Activated T-helper 1 cell treated with Interleukin-2 at 50 U/mL for 16 hours (primary cell): ENCODE measurements at places on chromosomes 7 and 10.

DNA sequence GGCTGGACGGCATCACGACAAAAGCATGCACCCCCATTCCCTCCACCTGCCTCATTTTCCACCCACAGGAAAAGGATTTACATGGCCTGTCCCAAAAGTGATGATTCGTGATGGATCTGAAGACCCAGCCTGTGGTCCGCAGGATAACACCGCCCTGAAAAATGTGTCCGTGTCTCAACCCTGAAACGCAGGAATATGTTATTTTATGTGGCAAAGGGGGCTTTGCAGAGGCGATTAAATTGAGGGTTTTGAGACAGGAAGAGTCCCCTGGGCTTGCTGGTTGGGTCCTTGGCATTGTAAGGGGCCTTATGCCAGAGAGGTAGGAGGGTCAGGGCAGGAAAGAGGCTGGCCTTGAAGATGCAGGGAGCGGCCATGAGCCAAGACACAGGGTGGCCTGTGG lies 80.2 kb upstream of the PPP2R2D start:
- no peak for DNase-seq

DNA sequence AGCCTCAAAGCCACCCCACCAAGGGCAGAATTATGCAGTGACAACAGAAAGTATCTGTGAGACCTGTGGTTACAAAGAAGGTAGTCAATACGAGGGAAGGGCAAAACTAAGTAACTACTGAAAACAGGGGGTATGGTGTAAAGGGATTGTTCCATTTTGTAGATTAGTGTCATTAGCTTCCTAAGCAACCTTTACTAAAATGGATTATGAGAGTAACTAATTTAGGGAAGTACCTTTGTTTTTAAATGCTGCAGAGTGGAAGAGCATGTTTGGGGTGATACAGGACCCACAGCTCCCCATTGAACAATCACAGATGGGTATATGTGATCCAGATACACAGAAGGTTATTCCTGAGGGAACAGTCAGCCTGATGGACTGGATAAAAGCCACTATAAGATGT lies 51.3 kb upstream of the TAC1 start:
- no peak for DNase-seq

- peak; percentile 77 for DNase-seq
Observed at GRCh38 chr7:4681886-4682620, at the start of gene FOXK1. Gene FOXK1, plus strand, starts transcription at chr7:4682295. Its CDS starts 14 bp downstream, at chr7:4682309.

DNA sequence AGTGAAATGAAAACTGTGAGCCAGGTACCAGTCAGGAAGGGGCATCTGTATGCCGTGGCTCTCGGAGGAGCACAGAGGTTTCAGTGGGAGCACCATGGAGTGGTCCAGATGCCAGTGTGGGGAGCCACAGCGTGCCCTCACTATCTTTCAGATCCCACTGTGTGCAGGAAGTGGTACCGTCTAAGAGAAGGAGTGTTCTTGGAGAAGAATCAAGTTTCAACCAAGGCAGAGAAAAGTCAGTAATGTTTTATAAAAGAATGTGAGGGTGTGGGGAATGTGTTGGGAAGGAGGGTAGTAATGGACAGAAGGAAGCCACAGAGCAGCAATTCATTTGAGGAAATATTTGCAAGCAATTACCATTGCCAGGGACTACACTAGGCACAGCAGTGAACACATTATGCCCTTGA lies 35.6 kb downstream of the PRKAR2B start:
- no peak for DNase-seq

GRCh38 chr10:1774796-1775195 lies 37.5 kb upstream of the ADARB2 start:
- DNase-seq = no peak

DNA sequence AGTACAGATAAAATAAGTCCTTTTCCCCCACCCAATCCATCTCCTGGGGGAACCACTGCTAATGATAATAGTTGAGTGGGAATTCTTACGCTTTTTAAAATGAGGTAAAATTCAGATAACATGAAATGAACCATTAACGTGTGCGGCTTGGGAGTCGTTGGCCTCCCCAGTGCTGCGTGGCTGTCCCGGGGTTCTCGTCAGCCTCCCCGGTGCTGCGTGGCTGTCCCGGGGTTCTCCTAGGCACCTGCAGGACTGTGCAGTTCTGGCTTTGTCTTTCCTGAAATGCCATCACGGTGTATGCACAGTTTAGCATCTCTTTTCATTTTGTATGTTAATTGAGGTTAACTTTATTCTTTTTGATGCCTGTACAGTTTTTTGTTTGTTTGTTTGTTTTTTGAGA lies 13.5 kb downstream of the SUN1 start:
- no peak for DNase-seq

GRCh38 chr10:69130251-69130650 lies 6.3 kb downstream of the VPS26A start:
- DNase-seq = no peak

- DNase-seq = no peak
Observed at GRCh38 chr10:6274040-6274439, 71.3 kb downstream of the PFKFB3 start.

- DNase-seq = no peak
Observed at GRCh38 chr10:120950051-120950561, 98.9 kb downstream of the WDR11 start.

GRCh38 chr10:79119306-79119705 lies 50.5 kb downstream of the ZMIZ1 start:
- DNase-seq = no peak

DNA sequence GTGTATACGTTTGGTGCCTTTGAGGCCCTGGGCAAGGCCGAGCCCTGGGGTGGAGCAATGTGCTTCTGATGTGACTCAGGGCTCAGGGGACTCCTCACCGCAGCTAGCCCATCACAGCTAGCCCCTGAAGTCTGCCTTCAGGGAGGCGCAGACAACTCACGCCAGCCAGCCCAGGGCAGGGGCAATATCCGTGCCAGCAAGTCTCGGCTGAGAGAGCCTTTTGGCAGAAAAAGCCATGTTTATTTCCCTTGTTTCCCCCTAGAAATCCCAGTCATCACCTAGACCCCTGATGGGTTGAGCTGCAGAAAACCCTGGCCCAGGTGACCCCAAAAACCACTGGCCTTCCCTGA lies 90.4 kb downstream of the CHST15 start:
- DNase-seq = no peak

DNA sequence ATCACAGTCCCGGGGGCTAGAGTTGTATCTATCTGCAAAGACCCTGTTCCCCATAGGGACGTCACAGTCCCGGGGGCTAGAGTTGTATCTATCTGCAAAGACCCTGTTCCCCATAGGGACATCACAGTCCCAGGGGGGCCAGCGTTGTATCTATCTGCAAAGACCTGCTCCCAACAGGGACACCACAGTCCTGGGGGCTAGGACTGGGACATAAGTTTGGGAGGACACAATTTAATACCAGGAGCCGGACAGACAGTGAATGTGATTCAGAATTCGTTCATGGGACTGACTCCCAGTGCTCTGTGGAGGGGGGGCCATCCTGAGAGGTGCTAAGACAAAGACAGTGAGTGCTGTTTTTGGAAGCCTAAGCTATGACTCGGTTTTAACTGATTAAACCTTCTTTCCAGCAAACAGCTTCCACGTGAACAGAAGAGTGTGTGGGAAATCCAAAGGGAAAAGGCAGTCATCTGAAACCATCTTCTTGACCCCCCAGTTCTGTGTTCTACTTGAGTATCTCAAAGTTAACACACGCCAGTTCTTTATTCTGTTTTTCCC lies 153.0 kb downstream of the DIP2C start:
- no peak for DNase-seq

DNA sequence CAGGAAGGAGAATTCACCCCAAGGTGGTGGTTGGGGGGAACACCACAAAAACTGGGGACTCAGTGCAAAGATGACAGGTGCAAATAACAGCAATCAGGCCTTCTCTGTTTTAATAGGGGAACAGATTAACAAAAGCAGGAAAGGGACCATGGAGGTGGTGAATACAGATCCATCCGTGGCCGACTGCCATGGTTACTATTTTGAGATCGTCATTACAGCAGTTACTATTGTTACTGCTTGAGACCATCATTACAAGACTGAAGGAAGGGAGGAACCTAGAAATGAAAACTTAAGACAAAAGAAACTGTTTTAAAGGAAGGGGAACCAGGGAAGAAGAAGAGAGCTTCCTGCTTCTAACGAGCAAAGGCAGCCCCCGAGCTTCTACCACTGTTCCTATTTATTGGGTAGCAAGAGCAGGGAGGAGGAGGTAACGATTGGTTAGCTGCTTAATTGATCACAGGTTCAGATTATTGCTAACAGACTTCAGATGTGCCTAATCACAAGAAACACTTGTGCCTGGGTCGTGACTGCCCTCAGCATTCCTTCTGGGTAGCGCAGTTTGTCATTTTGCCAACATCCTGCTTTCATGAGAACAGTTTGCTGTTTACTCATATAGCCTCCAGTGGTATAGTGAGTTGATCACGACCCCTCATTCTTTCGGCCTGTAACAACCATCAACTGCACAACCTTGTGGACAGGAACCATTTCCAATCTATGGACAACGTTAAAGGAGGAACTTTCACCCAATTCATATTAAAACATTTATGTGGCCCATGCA lies 216.3 kb downstream of the CHCHD3 start:
- DNase-seq = no peak

- DNase-seq = no peak
Observed at GRCh38 chr7:99339595-99339994, 13.9 kb downstream of the ARPC1A start.

- DNase-seq = no peak
Observed at GRCh38 chr7:150409300-150410030, 30.3 kb downstream of the ZNF775 start.

- DNase-seq = no peak
Observed at GRCh38 chr7:4764402-4765007, 10.9 kb upstream of the AP5Z1 start.

DNA sequence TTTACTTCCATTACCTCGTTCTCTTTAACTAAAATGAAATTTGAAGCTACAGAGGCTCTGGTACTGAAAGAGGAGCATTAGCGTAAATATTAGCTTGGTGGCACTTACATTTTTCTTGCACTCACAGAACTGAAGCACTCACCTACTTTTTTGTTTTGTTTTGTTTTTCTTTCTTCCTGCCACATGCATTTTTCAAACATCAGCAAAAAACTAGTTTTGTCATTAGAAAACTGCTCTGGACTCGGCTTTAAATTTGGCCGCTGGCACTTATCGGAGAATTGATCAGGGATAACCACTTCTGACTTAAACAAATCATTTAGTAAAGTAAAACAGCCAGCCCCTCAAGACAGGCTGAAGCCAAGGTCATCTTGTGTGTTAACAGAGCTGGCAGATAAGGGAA lies 216.3 kb downstream of the SFMBT2 start:
- no peak for DNase-seq

GRCh38 chr10:99555825-99556523 lies 23.2 kb downstream of the NKX2-3 start:
- no peak for DNase-seq

DNA sequence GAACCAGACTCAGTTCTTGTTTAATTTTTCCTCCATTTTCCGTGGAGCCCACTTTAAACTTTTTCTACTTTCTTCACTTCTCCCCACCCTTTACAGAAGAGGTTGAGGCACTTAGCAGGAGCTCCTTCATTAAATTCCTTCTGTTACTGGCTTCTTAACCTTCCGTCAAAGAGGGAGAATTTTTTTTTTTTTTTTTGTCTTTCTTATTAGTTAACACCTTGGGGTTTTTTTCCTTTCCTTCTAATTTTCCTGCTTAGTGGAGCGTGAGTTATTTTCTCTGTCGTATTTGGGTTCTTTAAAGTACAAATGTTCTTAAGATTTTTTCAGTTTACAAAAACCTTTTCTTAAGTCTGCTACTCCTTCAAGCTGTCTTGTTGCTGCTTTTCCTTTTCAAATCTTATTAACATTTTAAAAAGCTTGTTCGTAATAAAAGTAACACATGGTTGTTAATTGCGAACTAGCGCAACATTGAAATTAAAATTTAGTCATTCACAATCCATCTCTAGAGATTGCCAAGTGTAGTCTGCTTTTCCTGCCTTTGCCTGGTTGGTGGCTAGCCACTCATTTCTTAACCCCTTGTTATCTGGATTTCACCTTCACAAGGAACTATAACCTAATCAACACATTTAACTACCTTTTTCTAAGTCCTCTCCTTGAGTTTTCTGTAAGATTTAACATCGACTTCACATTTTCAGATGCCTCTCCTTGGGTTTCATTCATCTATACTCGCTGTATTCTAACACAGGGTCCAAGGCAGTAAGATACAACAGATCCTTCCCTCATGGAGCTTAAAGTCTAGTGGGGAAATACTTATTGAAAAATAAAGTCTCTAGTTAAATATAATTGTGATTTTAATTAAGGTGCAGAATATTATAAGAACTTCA lies 2.0 kb downstream of the BMPR1A start:
- DNase-seq = no peak

DNA sequence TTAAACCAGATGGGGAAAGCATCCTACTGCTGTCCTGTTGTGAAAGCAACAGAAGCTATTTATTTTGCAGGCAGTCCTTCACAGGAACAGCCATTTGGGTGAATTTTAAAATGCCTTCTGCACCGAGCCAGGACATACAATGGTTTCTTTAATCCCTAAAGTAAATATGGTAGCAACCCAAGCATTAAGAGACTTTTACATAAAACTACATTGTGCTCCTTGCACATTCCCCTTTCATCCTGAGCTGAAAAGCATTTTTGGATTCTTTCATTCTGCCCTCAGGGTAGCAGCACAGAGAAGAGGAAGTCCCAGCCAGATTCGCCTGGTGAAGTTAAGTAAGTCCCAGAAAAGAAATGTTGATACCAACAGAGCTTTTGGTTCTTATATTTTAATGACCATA lies 84.0 kb upstream of the FAM3C start:
- DNase-seq = no peak

DNA sequence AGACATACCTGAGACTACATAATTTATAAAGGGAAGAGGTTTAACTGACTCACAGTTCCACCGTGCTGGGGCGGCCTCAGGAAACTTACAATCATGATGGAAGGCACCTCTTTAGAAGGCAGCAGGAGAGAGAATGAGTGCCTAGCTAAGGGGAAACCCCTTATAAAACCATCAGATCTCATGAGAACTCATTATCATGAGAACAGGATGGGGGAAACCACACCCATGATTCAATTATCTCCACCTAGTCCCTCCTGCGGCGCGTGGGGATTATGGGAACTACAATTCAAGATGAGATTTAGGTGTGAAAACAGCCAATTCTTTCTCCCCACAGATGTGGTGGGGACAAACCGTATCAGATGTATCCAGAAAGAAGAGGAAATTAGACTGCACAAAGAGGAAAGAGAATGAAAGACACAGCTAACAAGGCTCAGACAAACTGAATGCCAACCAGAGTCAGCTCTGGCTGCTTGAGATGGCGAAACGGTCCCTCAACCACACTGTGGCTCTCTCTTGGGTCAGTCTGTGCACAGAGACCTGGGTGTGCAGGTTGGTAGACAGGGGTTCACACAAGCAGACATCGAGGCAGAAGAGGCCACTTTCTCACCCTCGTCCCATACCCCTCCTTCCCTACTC lies 375.6 kb downstream of the SFMBT2 start:
- DNase-seq = no peak
